Fibroblast of the aortic adventitia (primary cell): ENCODE measurements at places on chromosomes 6 and 20. TPM values are rescaled to one million over a fixed set of nuclear protein-coding genes. Genes with fewer than 3 reads are reported as not detected.
A peak's percentile ranks its signal among the peaks of the same experiment; 100 is the strongest.

DNA sequence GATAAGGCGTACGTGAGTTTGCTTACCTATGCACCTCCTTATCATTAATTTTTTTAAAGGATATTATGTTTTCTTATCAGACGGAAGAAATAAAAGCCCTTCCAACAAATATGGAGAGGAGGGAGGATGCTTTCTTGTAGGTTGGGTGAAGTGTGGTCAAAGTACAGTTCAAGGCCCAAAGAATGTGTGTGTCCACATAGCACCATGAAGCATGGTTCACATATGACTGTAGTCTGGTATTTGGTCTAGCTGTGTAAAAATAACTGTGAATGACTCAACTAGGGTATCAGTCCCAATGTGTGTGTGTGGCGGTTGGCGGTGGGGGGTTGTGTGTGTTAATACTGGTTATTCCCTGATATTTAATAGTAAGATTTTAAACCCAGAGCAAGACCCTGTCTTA lies 212.7 kb downstream of the TMEM242 start:
- DNase-seq = peak; percentile 46

GRCh38 chr20:881051-881782 lies 34.9 kb downstream of the ANGPT4 start:
- peak; percentile 50 for DNase-seq

The ULBP2 gene
- total RNA-seq = 2.5 and 3.3 TPM in 2 replicates

- DNase-seq = peak; percentile 46
These were observed 230.0 kb upstream of the SULF2 start for GRCh38 chr20:48015141-48015910.

GRCh38 chr6:136567688-136568087 lies 17.5 kb upstream of the MAP7 start:
- DNase-seq = no peak

DNA sequence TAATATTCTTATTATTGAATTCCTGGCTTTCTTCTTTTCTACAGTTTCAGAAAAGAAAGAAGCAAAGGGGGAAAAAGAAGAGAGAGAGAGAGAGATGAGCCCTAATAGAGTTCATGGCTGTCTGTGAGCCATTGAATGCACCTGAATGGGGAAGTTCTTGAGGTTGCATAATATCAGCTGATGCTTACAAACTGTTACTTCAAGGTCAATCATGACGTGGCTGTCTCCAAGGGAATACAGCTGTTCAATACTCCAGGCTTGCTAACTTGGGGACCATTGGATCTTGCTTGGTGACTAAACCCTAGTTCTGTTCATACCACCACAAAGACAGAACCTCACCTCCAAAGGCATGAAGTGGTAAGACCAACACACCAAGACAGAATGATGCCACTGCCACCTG lies 180.4 kb downstream of the ADGRG6 start:
- no peak for DNase-seq

DNA sequence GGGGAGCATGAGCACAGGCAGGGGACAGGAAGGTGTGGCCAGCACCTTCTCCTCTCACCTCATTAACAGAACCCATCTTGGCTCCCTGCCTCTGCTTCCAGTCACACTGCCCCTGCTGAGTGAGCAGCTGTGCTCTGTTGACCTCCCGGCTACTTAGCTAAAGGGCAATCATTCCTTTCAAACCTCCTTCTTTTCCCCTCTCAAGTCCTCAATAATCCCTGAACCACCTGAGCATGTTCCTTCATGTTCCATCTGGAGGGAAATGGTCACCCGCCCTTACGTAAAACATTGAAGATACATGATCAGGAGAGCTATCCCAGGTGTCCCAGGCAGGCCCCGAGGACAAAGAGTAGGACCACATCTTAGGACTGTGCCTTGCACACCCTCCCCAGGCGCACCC lies 21.7 kb upstream of the MRPS10 start:
- no peak for DNase-seq

The CLPSL1 gene
- total RNA-seq = not detected in 2 replicates

- peak; percentile 34 for DNase-seq
These were observed 1.0 kb downstream of the TOMM34 start for GRCh38 chr20:44959082-44959637.

The GSTA2 gene
- not detected in 2 replicates for total RNA-seq

The PCSK2 gene
- total RNA-seq = not detected in 2 replicates
